NCI-H226 (cell line): ENCODE measurements at places on chromosomes 11 and 22.

- no peak for DNase-seq
Observed at GRCh38 chr11:71282581-71283351, 30.4 kb upstream of the SHANK2 start.

- DNase-seq = no peak
Observed at GRCh38 chr22:31603081-31603525, 58.9 kb downstream of the PISD start.

GRCh38 chr22:38572065-38572464 is 2.1 kb upstream of the DMC1 start:
- DNase-seq = no peak

- DNase-seq = no peak
Observed at GRCh38 chr11:133982151-133982550, 25.4 kb upstream of the IGSF9B start.

- no peak for DNase-seq
Observed at GRCh38 chr11:1880746-1881441, 10.8 kb downstream of the PRR33 start.

- DNase-seq = no peak
Observed at GRCh38 chr11:78607696-78608095, 33.0 kb upstream of the NARS2 start.

- no peak for DNase-seq
Observed at GRCh38 chr11:70566768-70567530, 168.6 kb downstream of the CTTN start.
